ENCODE measurements at places on chromosomes 6 and 20.

DNA sequence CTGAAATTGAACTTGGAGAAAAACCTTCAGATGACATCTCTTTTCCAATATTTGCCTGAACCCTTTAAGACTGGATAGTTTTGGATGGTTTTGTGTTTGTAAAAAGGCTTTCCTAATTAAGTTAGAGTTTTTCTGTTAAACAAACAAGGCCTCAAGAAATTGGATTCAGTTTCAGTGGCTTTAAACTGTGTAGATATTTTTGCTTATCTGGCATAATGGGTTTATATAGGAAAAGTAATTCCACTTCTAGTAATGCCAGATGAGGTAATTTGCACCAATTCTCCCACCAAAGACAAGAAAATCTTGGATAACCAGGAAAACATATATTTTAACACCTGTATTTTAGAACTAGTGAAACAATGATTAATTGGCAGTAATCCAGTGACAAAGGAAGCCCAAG, 12.0 kb upstream of the TRDN start:
- DNase-seq: no peak

DNA sequence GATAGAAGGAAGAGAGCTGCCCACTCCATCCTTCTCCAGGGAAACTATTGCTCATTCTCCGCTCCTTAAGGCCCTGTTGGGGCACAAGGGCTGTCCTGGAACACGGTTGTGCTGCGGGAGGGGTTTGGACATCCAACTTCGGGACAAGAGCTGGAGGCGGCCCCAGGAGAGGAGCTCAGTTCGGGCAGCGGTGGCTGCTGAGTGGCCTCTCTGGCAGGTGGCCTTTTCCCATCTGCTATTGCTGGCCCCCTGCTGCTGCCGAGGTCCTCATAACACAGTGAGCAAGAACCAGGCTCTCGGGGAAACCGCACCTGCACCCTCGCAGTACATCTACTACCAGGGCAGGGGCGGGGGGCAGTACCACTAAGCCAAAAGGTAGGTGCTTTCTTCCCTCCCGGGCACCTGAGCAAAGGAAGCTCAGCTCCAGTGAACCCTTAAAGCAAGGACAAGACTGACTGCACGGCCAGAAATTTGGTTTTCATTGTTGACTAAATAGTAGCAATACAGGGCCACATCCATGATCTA, 63.7 kb downstream of the PSMG4 start:
- no peak for DNase-seq

DNA sequence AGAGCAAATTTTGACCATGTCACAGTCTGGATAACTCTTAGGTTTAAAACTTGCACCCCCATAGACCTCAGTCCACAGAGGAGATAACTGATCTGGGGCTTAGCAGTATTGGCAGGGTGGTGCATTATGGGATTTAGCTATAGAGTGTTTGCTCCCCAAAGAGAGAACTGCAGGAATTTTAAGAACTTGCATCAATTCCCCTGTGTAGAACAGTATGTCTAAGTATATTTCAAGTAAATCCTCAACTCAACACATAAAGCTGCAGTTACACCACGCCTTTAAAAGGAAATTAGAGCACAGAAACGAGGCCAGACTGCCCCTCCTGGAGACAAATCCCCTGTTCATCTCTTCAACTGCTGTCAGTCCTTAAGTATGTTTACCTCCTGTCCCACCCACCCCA, 144.9 kb downstream of the TRMT11 start:
- DNase-seq: no peak

GRCh38 chr20:32823737-32824588, 4.2 kb downstream of the MAPRE1 start:
- DNase-seq: no peak

DNA sequence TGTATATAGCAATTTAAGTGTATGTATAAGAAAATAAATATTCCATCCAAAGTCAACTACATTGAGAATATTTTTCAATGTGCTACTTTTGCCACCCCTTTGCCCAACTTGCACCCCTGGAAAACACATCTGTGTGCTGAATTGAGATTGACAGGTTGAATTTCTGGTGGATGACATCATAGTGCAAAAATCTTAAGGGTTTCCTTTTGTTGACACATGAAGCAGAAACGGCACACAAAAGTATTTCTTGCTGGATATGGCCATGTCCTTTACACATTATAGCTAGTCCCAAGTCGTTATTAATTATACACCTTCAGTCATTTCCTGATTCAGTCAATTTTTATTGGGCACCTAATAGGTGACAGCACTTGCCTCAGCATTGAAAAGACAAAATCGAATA, 188.7 kb upstream of the FBXL4 start:
- DNase-seq: no peak
